Neuronal stem cell (in vitro differentiated cells): ENCODE measurements at places on chromosomes 13 and 19.

DNA sequence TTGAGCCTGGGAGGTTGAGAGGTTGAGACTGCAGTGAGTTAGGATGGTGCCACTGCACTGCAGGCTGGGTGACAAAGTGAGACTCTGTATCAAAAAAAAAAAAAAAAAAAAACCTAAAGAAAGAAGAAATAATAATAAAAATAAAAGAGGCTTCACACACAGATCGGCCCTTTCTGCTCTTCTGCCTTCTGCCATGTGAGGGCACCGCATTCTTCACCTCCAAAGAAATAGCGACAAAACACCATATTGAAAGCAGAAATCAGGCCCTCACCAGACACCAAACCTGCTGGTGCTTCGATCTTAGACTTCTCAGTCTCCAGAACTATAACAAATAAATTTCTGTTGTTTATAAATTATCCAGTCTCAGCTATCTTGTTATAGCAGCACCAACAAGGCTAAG, 3.0 kb downstream of the ZNF649 start:
- no peak for DNase-seq

DNA sequence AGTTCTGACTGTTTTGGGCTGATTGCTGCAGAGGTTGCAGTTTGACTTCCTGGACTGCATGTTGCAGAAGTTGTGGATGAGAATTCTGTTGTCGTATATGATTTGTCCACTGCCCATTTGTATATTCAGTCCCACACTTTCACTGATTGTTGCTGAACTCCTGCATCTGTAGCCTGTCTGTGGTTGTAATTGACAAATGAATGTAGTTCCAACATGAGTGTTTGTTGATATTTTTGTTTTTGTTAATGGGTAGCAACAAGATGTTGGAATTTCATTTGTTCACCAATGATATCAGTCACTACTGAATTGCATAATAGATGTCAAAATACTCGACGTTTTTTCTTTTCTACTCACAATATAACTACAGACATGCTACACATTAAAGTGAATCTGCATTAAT, 533.9 kb downstream of the DCT start:
- DNase-seq, result no peak

DNA sequence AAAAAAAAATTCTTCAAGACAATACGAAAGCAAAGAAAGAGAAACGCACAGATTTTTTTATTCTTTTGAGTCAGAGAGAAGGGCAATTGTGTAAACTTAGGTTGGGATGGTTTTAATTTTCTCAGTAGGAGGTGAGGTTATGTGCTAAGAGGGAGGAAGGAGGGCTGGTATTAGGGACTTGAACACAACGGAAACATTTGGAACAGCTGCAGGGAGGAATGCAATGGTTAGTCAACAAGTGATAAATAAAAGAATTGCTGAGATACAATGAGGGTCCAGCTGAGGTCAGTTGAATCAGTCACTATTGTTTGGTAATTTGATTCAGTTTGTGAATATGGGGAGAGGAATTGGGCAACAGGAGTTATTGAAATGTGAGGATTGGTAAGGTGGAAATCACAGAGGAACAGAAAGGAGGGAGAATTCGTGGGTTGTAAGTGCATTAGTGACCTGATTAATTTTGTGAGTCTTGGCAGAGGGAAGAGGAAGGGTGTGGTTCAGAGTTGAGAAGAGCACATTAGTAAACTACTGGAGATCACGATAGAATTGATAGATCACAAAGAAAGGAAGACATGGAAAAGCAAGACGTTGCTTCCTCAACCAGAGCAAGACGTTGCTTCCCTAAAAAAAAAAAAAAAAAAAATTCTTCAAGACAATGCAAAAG, 499.5 kb upstream of the SPRY2 start:
- peak; percentile 53 for DNase-seq

GRCh38 chr13:25420161-25420560, 48.4 kb downstream of the ATP8A2 start:
- DNase-seq, result no peak

DNA sequence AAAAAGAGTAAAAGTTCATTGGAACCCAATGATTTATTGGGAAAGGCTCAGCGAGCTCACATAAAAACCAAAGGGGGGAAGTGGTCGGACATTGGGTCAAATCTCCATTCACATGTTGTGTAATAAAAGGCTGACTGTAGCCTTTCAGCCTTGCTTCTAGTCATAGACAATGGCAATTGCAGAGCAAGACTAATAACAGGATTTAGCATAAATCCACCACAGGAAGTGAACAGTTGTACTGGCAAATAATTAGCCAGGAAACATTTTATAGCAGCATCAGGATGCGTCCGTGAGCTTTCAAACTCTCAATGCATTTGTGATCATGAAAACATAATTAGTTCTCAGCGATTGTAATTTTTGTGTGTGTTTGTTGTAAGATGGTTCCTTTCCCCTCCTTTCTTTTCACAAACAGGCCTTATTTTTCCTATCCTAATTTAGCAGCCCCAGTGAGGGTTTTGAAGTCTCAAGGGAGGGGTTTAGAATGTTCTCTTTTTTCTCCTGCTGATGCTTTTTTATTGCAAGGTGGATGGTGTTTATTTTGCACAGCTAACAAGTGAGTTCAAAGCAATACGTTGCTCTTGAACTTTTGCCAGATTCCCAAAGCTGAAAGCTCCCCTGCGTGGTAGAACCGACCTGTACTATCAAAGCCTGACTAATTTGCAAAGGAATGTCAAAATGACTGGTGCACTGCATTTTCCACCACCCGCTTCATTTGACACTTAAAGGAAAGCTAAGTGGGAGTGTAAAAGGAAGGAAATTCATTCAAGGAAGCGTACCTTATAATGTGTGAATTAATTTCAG, 105.6 kb downstream of the SPRY2 start:
- DNase-seq, result no peak

GRCh38 chr13:103514188-103514587, 448.0 kb upstream of the SLC10A2 start:
- DNase-seq, result no peak

GRCh38 chr13:31944262-31945160, 87.1 kb upstream of the FRY start:
- DNase-seq, result no peak

- DNase-seq, result no peak
These were observed 11.3 kb downstream of the FPR1 start for GRCh38 chr19:51740356-51740755.

GRCh38 chr19:38506723-38507550, 73.4 kb downstream of the RYR1 start:
- DNase-seq, result peak; percentile 48

DNA sequence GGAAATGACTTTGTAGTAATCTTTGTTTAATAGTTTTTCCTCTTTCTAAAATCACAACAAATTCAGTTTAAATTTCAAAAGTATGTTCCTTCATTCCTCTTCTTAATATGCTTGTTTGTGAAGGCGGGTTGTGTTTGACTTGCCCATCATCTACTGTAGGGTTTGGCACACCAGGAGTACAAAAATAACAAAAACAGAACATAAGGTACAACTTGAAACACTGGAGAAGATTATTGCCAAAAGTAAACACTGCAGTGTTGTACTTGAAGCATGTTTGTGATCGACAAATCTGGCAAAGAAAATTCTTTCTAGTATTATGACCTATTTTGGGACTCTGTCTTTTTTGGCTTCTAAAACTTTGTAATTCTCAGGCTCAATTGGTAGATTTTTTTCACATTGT, 518.6 kb downstream of the SLITRK5 start:
- DNase-seq, result no peak

GRCh38 chr13:77514336-77514726, 21.2 kb upstream of the SCEL start:
- DNase-seq, result no peak

DNA sequence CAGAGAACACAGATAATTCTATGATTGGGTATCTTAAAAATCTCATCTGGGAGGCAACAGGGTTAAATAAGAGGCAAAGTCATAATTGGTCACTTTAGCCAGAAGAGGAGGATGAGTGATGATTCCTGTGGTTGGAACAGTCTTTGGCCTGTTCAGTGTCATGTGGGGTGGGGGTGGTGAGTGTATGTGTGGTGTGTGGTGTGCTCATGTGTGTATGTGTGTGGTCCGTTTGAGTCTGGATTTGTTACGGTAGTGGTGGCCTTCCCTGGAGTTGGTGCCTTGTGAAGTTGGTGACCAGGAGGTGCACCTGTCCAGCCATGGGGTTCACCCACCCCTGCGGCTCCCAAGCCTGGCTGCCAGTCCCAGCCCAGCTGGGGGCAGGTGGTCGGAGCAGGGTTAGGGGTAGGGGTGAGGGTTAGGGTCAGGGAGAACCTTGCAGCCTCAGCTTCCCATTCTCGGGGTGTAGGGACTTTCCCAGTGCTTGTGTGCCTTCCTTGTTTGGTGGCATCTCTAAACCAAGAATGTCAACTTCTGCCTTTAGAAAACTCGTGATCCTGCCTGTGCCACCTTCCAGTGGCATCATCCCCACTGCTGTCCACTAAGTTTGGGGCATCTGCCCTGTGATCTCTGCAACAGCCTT, 97.5 kb downstream of the RAB20 start:
- DNase-seq, result no peak

- DNase-seq, result no peak
These were observed 263.5 kb downstream of the FOXO1 start for GRCh38 chr13:40402931-40403431.

GRCh38 chr13:77891486-77891885, 27.1 kb downstream of the EDNRB start:
- no peak for DNase-seq

DNA sequence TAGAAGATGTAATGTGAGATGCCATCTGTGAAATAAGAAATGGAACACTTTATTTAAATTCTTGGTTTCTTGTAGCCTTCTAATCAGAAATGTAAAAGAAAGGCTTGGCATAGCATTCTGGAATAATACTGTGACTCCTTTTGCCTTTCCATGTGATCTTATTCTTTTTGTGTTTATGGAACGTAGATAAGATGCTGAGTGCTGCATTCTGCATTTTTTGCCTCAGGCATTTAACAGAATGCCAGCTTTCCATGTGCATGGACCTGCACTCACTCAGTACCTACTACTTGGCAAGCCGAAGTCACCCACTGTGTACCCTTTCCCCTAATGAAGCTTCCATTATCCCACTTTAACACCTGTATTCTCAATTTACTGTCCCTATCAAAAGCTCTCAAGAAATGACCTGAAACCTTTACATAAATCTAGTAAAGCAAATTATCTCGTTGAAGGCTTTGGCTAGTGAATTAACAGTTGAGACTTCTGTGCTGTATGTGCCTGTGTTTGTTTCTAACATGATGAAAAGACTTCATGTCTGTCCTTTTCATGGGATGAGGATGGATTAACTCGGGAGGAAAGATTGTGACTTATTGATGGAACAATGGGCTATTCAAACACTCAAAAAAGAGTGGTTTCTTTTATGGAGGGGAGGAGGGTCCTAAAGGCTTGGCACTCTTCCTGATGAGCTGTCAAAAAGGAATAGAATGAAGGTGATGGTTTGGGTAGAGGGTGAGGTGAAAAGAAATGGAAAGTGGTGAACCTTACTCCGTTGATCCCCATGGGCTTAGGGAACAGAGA, 44.7 kb upstream of the FRY start:
- DNase-seq, result no peak
